ENCODE measurements at places on chromosomes 16 and 17.

DNA sequence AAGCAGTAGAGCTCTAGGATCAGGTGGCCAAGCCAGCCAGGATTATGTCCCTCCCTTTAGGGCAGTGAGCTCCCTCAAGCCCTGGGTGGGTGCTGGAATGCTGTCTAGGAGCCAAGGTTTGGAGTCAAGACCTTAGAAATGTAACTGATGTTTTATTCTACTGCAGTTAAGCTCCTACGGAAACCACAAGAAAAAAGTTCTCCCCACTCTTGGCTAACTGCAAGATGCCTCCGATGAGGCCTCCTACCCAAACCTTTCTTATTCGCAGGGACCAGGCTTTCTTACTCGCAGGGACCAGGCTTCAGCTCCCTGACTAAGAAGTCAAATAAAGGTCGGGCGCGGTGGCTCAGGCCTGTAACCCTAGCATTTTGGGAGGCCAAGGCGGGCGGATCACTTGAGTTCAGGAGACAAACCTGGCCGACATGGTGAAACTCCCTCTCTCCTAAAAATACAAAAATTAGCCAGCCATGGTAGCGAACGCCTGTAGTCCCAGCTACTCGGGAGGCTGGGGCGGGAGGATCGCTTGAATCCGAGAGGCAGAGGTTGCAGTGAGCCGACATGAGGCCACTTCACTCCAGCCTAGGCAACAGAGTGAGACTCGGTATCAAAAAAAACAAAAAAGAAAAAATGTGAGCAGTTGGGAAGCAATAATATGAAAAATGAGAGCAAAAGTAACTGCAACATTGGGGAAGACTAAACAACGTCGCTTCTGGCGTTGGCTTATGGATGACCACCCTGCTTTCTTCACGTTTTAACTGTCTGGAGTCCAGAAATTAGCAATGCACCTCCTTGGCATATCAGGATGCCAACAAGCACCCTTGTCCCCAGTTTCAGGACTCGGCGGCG lies 31.7 kb upstream of the ARL4D start:
- DNase-seq, result no peak

GRCh38 chr17:20116683-20117309 lies 107.6 kb downstream of the SPECC1 start:
- DNase-seq, result no peak

GRCh38 chr16:67922221-67922620 lies 9.4 kb downstream of the CTRL start:
- DNase-seq, result no peak

GRCh38 chr17:42406615-42407288 lies 16.3 kb downstream of the CAVIN1 start:
- no peak for DNase-seq

GRCh38 chr16:72197545-72197944 lies 25.6 kb upstream of the PMFBP1 start:
- DNase-seq, result no peak

DNA sequence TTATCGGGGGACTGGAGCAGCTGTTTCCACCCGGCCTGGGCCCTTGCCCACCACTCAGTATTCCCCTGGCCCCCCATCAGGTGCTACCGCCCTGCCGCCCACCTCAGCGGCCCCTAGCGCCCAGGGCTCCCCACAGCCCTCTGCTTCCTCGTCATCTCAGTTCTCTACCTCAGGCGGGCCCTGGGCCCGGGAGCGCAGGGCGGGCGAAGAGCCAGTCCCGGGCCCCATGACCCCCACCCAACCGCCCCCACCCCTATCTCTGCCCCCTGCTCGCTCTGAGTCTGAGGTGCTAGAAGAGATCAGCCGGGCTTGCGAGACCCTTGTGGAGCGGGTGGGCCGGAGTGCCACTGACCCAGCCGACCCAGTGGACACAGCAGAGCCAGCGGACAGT lies 6.1 kb upstream of the TMEM88 start:
- no peak for DNase-seq

- no peak for DNase-seq
Observed at GRCh38 chr16:68332411-68333121, 21.7 kb downstream of the PRMT7 start.
